ENCODE measurements at places on chromosomes 11 and 22.
A peak's percentile ranks its signal among the peaks of the same experiment; 100 is the strongest.

DNA sequence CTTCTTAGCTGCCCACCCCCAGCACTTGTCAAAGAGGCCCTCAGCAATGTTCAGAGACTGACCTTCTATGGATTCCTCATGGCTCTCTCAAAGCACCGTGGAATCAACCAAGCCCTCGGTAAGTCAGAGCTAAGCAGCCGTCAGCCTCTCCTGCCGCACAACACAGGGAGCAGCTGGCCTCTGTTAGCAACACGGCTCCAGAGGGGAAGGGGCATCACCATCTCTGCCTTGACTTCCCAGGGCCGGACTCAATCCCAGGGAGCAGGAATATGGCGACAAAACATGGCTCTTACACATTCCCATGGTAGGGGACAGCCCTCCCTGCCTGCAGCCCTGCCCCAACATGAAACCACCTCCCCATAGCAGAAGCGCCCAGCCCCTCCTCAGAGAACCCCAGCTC, 18.9 kb downstream of the ARFGAP2 start:
- DNase-seq: no peak

DNA sequence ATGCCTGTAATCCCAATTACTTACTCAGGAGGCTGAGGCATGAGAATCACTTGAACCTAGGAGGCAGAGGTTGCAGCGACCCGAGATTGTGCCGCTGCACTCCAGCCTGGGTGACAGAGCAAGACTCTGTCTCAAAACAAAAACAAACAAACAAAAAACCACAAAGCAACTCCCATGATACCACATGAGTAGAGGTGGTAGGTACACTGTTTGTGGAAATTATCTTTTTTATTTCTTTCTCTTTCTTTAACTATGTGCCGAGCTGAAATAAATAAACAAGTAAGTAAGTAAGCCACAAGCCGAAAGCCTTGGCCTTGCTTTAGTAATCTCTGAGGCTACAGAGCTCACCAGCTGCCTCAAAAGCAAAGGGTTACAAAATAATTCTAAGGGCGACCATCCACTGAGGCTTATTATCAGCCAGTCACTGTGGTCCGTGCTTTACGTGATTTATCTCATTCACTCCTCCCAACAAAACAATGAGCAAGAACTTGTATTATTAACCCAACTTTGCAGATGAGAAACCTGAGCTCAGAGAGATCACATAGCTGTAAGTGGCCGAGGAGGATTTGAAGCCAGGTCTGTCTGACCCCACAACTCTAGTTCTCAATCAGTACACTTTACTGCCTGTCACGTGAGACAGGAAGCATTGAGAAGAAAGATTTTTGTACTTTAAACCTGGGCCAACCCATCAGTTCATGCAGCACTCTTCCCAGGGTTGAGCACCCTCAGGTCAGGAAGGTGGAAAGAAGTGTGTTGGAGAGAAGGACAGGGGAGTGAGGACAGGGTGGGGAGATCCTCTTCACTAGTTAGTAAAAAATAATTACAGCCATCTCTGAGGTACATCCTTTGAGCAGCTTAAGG, 69.8 kb upstream of the MTMR2 start:
- DNase-seq: no peak

- DNase-seq: no peak
Measured at GRCh38 chr11:77155082-77155475, 27.0 kb downstream of the MYO7A start.

DNA sequence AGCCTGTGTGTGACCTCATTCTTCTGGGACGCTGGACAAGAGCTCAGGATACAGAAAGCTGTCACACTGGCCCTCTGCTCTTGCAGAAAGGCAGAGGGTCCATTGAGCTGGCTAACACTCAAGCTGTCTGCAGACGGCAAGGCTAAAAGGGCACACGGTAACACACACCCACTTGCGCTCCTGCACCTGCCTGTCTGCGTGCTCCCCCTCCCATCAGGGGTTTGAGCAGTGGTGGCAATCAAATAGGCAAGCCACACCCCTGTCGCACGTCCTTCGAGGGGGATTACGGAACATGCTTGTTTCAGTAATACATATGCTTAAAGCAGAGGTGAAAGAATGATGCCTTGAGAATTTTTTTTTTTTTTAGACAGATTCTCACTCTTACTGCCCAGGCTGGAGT, 7.1 kb upstream of the QSER1 start:
- DNase-seq: no peak

DNA sequence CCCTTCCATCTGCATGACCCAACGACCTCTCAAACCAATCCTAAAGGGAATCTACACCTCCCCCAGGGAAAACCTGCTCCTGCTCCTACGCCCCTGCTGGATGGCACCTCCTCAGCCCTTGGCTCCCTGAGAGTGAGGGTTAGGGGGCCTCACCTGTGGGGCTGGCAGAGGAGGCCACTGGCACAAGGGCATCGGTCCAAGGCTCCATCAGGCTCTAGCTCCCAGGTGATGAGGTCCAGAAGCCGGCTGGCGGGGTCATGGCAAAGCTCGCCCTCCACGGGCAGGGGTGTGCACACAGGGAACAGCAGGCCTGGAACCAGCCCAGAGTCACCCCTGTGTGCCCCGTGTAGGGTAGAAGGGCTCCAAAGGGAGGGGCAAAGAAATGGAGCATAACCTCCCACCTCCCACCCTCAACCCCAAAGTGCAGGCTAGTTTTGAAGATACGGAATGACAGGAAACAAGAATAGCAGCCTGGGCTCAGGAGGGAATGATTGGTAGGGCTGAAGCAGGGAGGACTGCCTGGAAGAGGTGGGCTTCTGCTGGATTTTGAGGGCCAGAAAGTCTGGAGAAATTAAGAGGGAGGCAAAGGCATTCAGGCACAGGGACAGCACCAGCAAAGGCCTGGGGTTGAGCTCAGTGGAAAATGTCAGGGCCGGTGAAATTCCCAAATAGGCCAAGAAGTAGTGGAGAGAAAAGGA, 42.6 kb downstream of the DKK3 start:
- no peak for DNase-seq

DNA sequence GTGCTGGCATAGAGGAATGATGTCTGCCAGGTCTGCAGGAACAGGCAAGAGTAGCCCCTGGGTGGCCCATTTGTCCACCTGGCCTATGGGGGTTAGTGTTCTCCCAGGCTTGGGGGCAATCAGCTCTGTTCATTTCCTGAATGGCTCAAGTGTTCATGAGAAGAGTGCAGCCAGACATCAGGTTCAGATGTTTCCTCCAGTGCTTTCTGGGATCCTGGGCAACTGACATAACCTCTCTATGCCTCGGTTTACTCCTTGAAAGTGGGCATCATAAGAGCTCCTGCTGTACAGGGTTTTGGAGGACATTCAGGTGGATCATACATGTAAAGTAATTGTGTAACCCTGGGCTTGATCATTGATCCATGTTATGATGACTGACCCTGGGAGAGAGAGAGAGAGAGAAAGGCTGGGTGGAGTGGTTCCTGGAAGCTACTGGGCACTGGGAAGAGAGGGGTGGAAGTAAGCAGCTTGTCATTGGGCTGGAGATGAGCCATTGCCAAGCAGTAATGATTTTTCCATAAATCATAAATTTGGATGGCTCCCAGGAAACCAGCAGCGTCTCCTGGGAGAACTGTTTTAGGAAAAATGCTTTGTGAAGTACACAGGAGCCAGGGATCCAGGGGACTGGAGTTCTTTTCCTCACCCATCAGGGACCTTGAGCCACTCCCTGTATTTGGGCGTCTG, 30.2 kb upstream of the ACCSL start:
- no peak for DNase-seq

DNA sequence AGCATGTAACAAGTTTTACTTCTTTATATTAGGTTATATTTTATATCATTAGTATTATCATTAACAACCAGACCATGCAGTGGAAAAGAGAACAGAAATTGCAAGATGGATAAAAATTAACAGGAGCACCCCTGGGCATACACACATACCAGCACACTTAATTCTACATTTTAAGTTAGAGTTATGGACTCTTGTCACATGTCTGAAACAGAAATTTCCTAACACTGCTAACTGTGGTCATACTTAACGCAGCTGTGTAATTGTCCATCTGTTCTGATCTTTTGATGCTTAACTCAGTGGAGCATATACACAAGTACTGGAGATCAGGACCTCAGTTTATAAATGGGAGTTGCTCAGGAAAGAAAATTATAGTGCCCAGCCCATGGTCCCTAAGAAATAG, 358 bp downstream of the OR52H1 start:
- no peak for DNase-seq

DNA sequence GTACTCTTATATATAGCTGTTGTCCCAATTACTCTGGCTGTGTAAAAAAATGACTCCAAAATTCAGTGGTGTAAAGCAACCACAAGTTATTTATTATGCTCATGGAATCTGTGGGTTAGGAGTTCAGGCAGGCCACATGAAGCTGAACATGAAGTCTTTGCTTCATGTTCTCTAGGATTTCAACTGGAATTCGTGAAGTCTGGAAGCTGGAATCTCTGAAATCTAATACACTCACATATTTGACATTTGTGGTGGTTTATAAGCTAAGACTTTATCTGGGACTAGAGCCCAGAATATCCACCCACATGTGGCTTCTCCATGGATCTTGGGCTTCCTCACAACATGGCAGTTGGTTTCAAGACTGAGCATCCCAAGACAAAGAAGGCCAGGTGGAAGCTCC, 430.6 kb downstream of the MIAT start:
- DNase-seq: no peak

DNA sequence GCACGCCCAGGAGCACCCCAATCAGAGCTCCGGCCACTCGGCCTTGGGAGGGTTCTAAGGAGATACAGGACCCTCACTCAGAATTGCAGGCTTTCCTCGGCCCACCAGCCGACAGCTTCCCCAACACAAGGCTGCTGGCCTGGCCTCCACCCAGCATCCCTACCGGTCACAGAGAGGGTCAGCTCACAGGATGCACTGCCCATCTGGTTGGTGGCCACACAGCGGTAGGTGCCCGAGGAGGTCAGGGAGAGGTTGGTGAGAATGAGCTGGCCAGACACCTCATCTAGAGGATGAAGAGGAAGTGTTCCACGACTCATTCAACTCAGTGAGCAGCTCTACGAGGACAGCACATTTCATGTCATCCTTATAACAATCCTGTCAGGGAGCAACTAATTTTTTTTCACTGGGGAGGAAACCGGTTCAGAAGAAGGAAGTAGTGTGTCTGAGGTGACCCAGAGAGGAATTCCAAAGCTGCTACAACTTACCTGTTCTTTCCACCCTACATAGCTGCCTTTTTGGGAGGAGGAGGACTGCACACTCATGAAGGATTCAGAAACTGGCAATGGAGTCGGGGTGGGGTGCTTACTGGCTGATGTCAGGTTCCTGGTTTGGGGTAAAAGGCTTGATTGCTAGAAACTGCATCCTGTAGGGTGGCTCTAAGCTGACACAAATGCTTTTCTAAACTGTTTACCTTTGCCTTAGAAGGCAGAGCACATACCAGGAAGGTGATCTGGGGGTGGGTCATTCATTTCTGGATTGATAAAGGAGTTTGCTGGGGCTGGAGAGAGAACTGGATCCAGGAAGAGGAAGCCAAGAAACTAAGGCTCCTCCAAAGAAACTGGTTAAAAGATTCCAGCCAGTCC, 3.3 kb downstream of the VSIG2 start:
- no peak for DNase-seq

GRCh38 chr22:26648011-26648497, 9.3 kb upstream of the MIAT start:
- DNase-seq: no peak

- peak; percentile 86 for DNase-seq
Measured at GRCh38 chr22:23521441-23522113, 58.5 kb downstream of the IGLL1 start.

DNA sequence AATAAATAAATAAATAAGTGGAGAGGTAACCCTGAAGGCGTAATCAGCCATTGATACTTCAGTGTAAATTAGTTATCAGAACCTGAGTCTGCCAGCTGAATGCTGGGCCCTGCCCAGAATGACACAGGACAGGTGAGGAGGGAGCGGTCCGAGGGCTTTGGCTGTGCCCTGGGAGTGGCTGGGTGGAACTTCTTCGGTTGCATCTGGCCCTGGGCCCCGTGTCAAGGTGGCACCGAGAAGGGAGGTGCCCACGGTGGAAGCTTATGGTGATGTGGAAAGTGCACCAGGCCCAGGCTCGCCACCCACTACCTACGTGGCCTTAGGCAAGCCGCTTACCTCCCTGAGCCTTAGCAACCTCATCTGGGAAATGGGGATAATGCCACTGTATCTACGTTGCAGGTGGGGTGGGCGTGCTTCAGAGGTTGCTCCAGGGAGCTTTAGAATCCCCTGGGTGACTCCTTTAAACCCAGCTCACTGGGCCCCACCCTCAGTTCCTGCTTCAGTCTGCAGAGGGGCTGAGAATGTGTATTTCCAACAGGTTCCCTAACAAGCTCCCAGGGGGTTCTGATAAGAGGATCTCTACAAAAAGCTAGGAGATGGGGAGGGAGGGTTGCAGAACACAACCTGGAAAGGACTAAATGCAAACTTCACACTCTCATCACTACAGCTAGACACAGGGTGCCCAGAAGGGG, 38.8 kb downstream of the TXN2 start:
- no peak for DNase-seq

DNA sequence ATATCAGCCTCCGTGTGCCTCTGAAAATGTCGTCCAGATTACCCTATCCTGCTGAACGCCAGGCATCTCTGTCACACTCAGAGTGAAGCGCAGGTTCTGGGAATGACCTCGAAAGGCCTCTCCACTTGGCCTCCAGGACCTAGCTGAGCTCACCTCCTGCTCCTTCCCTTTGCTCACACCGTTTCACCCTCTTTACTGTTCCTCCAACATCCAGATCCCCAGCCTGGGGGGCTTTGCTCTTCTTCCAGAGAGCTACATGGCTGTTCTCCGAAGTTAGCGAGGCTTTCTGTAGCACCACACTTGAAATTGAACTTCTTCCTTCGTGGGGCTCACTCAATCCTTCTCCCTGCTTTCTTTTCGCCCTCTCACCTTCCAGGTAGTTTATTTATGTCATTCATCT, 27.9 kb downstream of the GLB1L2 start:
- no peak for DNase-seq

DNA sequence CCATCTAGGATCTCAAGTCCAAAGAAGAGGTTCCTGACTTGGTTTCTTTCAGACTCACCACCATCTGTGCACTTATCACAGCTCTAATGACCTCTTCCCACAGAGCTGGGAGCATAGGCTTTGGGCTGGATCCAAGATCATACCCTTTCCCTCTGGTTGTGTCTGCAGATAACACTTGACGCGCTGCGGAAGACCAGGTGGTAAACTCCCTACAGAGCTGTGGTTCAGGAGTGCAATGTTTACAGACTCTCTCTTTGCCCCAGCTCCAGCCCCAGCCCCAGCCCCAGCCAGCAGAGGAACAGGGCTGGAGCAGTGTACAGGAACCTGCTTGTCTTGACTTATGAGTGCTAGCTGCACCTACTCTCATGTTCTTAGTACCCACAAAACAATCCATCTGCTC, 274.4 kb upstream of the SYN3 start:
- no peak for DNase-seq

DNA sequence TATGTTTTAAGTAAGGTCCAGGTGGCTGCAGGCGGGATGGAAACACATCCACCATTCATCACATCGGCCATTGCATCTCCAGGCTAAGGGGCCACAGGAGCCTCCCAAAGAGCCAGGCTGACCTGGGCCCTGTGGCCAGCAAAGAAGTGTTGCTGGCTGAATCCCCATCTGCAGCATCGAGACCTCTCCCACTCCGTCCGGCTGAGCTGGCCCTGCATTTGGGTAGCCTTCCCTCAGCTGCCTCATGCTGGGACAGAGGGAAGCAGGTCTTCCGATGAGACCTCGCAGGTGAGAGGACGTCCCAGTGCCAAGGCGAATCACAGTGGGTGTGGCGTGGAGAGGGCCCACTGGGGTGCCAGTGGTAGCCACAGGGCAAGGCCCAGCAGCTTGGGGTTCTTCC, 24.5 kb downstream of the RSPH14 start:
- no peak for DNase-seq

- DNase-seq: no peak
Measured at GRCh38 chr11:1853376-1854131, 670 bp downstream of the LSP1 start.

GRCh38 chr11:126133901-126134300, 71.2 kb upstream of the CDON start:
- DNase-seq: no peak
